ENCODE measurements at places on chromosomes 16 and 17.

DNA sequence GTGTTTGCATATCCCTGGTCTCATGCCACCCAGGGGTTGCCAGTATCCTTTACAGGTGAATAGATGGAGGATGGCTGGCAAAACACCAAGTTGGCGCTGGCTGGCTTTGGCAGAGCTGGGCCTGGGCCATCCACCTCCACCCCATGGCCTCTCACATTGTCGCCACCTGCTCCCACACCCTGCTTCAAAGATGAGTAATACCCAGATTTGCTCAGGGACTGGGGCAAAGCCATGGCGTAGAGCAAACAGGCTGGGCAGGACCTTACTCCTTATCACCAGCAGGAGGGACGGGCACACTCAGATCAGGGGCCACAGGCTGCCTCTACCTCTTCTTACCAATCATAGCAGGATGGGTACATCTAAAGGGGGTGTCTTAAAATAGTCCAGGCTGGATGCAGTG lies 24.3 kb downstream of the PLA2G10 start:
- DNase-seq = no peak

- DNase-seq = no peak
Measured at GRCh38 chr16:16045879-16046278, 96.5 kb downstream of the ABCC1 start.

DNA sequence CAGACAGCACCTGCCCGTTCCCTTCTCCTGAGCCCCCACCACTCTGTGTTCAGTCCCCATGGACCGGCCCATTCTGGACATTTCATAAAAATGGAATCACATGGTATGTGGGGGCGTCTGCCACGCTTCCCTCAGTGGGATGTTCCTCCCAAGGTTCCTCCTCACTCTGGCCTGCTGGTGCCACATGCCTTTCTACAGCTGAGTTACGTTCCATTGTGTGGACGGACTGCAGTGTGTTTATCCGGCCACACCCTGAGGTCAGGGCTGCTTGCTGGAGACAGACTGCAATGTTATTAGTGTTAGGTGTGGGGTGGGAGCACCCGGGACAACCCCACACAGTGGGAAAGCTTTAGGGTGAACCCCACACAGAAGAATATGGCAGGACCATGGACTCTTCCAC lies 5.9 kb upstream of the AATK start:
- no peak for DNase-seq

DNA sequence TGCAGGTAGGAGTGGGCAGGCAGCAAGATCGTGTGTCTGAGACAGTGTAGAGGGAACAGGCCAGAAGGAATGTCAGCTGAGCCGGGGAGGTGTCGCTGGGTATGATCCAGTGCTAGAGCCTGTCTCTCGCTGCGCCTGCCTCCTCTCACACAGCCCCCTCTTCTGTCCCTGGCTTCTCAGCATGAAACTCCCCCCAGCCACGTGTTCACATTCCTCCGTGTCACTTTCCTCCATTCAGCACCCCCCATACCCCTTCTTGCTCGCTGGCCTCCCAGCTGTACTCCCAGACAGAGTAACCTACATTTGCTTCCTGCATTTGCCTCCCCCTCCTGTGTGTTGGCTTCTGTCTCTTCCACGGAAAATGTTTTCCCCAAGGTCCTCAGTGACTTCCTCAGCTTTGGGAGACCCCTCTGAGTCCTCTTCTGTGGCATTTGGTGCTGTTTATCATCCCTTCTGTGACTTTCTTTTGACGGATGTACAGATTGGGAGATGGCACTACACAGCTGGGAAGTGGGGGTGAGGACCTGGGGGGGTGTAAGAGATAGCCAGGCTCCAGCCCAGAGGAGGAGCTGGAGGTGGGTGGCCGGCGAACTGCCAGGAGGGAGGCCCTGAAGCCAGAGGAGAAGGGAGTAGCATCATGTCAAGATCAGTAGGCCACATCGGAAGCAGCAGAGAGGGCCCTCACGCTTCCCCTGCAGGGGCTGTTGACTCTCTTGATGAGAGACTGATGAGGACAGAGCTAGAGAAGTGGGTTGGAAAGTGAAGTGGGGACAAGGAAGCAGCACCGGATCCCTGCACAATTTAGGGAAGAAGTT lies 19.2 kb downstream of the SGF29 start:
- DNase-seq = no peak

GRCh38 chr17:57898487-57899311 lies 48.9 kb upstream of the MRPS23 start:
- DNase-seq = no peak

Data from CMK (cell line).